ENCODE measurements at places on chromosomes 13 and 19. TPM values are rescaled to one million over a fixed set of nuclear protein-coding genes. Genes with fewer than 3 reads are reported as not detected.

GRCh38 chr13:22538400-22538799 is 642.4 kb upstream of the SGCG start:
- no peak for DNase-seq

Gene MISP
- polyA plus RNA-seq: 4.4 TPM

- DNase-seq: no peak
Observed at GRCh38 chr19:18029617-18030338, 21.8 kb downstream of the ARRDC2 start.

DNA sequence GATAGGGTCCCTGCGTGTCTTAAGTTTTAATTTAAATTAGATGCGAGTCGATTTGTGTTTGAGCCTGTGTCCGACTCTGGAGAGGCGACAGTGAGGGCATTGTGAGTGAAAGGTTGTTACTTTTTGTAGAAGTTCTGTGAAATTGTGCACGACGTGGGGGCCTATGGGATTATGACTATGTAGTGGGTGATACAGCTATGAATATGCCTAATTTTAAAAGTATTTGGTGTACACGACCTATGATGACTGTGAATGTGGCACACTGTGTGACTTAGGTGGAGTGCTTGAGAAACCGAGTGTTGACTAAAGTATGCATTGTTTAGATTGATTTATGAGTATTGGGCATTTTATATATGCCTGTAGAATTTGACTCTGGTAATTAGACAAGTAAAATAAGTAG is 646 bp downstream of the ZNF567 start:
- DNase-seq: no peak

Gene KLK1
- polyA plus RNA-seq: 1.3 TPM

DNA sequence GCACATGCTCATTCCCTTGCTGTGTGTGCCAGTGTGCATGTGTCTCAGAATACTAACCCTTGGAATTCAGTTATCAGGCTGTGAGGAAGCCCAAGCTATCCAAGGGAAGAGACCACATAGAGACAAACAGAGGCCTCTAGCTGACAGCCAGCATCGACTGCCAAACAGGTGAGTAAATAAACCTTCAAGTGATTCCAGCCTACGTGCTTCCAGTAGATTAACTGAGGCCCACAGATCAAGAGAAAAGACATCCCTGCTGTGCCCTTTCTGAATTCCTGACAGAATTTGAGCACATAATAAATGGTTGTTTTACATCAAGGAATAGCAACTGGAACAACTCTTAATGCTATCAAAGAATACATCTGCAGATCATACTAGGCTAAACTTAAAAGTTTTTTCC is 17.5 kb downstream of the ZC3H13 start:
- no peak for DNase-seq

- no peak for DNase-seq
Observed at GRCh38 chr13:50189450-50189849, 174.2 kb downstream of the KCNRG start.

Gene SLAIN1
- polyA plus RNA-seq: 17.8 TPM

GRCh38 chr19:2150794-2151338 is 500 bp downstream of the AP3D1 start:
- no peak for DNase-seq

Measured in renal cortex interstitium (tissue), 15 donors.